ENCODE measurements at places on chromosomes 16 and 17.

GRCh38 chr17:64115043-64115698, 14.8 kb downstream of the ERN1 start:
- no peak for DNase-seq

GRCh38 chr16:25210758-25211157, 6.0 kb upstream of the AQP8 start:
- DNase-seq, result no peak

DNA sequence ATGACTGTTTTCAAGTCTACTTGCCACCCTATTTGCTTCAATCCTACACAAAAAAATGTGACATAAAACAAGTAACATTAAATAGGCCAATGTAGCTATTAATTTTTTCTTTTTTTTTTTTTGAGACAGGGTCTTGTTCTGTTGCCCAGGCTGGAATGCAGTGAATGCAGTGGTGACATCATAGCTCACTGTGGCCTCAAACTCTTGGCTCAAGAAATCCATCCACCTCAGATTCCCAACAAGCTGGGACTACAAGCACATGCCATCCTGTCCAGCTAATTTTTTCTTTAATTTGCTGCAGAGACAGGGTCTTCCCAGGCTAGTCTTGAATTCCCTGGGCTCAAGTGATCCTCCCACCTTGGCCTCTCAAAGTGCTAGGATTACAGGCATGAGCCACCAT, 29.4 kb downstream of the ANKFY1 start:
- no peak for DNase-seq

- DNase-seq, result no peak
Measured at GRCh38 chr17:2814481-2815341, 18.5 kb downstream of the RAP1GAP2 start.

- DNase-seq, result peak; percentile 27
Measured at GRCh38 chr16:30902029-30902972, 5.9 kb downstream of the CTF1 start.

- no peak for DNase-seq
Measured at GRCh38 chr16:14549789-14550153, 80.3 kb downstream of the PARN start.

GRCh38 chr16:30950516-30951065, 1.7 kb downstream of the ORAI3 start:
- no peak for DNase-seq

GRCh38 chr17:19977293-19978208, at the start of gene AKAP10:
Gene AKAP10 (minus strand): TSS chr17:19977828. CDS start chr17:19977679, 149 bp downstream.
- DNase-seq, result peak; percentile 93

DNA sequence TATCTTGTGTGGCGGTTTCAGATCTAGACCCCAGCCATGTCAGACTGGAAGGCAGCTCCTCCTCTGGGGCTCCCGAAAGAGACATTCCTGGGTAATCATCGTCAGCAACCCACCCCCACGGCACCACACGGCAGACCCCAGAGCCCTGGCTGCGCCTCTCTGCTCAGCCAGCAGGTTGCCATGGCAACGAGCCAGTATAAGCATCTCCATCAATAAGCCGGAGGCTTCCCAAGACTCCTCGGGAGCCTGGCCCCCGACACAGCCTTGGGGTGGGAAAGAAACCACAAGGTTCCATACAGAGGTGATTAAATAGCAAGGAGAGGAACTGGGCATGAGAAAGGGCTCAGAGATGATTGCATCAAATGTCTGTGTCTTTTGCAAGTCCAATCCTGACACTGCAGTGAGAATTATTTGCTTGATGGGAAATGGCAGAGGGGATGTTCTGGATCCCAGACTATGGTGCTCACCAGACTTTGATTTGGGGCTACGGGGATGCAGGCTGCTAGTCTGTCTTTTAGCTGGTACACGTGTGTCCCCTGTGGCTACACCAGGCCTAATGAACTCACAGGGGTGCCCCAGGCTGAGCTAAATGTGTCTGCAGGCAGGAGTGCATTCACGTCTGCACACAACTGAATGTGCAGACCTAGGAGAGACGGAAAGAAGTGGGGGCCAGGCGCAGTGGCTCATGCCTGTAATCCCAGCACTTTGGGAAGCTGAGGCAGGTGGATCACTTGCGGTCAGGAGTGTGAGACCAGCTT, 320.5 kb upstream of the TNRC6C start:
- DNase-seq, result peak; percentile 92

DNA sequence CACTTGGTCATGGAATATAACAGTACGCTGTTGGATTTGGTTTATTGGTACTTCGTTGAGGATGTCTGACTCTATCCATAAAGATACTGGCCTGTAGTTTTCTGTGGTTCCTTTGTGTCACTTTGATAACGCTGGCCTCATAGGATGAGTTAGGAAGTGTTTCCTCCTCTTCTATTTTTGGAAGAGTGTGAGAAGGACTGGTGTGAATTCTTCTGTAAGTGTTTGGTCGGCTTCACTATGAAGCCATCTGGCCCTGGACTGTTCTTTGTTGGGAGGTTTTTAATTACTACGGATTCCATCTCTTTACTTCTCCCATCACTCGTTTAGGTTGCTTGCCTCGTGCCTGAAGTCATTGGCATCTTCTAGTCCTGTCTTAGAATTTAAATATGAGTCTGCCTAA, 117.3 kb downstream of the OR1D5 start:
- no peak for DNase-seq

GRCh38 chr17:55811536-55811935, 60.7 kb downstream of the PCTP start:
- DNase-seq, result no peak

GRCh38 chr16:65120831-65121721, 787 bp downstream of the CDH11 start:
- peak; percentile 55 for DNase-seq

DNA sequence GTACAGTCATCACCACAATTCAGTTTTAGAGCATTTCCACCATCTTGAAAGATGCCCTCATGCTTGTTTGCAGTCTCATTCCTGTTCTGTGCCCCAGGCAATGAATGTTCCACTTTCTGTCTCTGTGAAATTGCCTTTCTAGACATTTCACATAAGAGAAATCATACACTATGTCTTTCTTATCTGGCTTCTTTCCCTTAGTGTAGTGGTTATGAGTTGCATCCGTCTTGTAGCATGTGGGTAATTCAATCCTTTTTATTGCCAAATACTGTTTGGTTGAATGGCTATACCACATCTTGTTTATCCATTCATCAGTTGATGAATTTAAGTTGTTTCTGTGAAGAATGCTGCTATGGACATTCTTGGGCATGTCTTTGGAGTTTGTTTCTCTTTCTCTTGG, 132.5 kb upstream of the PLCG2 start:
- DNase-seq, result no peak

DNA sequence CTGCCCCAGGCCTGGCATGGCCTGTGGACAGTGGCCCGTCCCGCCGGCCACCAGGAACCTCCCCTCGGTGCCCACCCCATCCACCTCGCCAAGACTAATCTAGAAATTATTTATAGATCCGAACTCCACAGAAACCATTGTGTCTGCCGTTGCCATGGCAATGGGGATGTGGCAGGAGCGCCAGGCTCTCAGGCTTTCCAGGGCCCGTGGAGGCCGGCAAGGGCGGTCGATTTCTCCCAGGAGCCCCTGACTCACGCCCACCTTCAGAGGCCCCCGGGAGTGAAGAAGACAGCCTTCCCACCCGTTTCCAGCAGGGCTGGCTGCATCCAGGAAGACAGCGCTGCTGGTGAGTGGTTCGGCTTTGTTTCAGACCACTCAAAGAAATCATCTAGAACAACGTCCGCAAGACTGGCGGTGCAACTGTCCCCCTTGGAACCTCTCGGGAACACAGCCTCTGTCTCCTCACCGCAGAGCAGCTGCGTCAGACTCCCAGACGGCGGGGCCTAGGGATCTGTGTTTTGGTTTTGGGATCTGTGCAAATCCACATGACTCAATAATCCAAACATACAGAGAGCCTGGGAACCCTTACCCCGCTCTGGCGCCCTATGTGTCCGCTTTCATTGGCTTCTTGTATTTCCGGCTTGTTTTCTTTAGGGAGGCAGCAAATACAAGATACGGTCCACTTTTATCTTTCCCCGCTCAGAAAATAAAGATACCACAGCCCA, 48.5 kb upstream of the ZCCHC14 start:
- peak; percentile 66 for DNase-seq

GRCh38 chr17:30819971-30820705, 4.4 kb downstream of the CRLF3 start:
- DNase-seq, result no peak

- no peak for DNase-seq
Measured at GRCh38 chr17:75821552-75821951, 22.7 kb downstream of the UNC13D start.

DNA sequence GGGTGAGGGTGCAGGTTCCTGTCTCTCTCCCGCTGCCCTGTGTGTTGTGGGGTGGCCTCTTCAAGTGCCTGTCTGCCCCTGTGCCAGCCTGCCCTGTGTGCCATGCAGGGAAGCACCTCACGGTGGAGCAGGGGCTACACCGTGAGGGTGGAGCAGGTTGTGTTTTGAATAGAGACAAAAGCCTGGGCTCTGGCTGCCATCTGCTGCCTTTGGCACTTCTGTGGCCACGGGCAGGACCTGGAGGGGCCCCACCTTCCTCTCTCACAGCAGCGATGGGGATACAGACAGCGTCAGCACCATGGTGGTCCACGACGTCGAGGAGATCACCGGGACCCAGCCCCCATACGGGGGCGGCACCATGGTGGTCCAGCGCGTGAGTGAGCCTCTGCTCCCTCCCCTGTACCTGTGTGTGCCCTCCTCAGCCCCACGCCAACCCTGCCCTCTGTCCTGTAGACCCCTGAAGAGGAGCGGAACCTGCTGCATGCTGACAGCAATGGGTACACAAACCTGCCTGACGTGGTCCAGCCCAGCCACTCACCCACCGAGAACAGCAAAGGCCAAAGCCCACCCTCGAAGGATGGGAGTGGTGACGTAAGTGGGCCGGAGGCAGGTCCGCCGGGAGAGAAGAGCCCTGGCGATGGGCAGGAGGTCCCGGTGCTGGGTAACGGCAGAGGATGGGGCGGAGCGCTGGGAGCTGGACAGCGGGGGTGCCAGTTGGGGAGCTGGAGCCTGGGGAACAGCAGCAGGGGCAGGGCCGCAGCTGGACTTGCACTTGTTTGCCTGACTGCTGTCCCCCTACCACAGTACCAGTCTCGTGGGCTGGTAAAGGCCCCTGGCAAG, 5.4 kb upstream of the C17orf107 start:
- DNase-seq, result peak; percentile 16

- no peak for DNase-seq
Measured at GRCh38 chr16:2933701-2934100, 22.0 kb downstream of the FLYWCH1 start.

DNA sequence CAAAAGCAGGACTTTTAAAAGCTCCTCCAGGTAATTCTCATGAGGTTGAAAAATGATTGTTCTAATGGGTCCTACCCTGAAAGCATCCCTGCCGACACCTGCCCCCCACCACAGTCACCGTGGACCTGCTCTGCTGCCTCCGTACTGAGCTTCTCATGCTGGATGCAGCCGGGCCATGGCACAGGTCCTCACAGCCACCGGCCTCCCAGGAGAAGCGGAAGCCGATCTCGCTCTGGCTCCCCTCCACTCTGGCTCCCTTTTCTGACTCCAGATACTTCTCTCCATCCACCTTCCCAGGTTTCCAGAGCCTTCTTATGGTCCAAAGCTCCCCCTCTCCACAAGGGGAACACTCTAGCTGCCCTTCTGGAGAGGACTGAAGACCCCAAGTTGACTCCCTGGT, 10.2 kb downstream of the RPRML start:
- DNase-seq, result no peak

DNA sequence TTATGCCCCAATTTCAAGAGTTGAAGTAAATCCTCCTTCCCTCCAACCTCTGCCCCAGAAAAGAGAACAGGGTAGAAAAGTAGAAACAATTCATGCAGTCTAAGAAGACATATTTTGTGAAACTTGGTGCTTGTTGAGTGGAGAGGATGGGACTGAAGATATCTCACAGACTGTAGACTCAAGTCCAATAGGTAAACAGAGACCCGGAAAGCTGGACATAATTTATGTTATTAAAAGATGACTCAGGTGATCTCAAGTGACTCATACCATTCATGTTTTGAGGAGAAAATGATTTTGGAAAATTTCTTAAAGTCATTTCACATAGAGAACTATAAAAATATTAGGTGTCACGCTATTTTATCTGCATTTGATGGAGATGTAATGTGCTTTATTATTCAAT, 203.1 kb upstream of the SOX9 start:
- DNase-seq, result no peak

GRCh38 chr16:56163938-56164337, 27.4 kb upstream of the GNAO1 start:
- DNase-seq, result no peak

- no peak for DNase-seq
Measured at GRCh38 chr17:73089322-73090317, 2.9 kb downstream of the SLC39A11 start.

GRCh38 chr17:2343421-2343820, 6.1 kb downstream of the SGSM2 start:
- DNase-seq, result no peak

DNA sequence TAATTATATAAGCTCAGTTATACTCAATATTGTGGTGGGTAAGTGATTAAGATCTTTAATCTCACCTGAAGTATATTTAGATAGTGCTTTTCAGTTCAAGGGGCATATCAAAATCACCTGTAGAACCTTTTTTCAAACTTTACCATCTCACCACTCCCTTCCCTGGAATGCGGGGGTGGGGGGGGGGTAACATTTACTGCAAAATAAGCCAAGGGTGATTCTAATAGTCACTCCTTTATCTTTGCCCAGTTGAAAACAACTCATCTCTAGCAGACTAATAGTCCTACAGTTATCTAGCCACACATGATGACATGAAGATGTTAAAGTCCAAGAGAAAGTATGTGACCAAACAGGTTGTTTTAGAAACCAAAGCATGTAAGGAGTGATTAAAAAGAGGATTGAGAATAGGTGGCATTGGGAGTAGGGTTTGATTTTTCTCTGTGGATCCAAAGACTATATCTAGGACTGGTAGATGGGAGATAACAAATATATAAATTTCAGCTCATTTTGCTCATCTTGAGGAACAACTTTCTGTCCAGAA, 21.5 kb downstream of the LPCAT2 start:
- no peak for DNase-seq

- DNase-seq, result no peak
Measured at GRCh38 chr16:3054965-3055733, 8.8 kb downstream of the MMP25 start.

DNA sequence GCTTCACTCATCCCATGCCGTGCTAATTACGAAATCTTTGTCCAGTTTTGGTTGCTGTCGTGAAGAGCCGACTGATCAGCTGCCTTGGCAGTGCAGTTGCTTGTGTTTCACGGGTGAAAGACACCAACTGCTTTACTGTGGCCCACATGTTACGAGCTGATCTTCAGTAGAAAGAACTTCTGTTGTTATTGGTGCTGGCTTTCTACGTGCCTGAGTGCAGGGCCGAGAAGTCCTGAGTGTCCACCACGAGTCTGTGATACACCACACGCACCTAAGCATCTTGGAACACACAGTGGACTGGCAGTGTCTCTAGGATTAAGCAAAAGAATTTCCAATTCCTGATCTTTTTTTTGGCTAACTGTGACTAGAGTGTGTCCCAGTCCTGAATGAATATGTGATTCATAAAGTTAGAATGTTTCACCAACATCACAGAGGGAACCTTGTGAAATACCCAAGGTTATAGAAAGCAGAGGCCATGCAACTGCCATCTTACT, 70.4 kb upstream of the CLEC18A start:
- DNase-seq, result no peak

- peak; percentile 67 for DNase-seq
Measured at GRCh38 chr17:55632236-55632635, 90.4 kb downstream of the TMEM100 start.

- no peak for DNase-seq
Measured at GRCh38 chr17:77363821-77364361, 223.1 kb downstream of the SEC14L1 start.
